Right hindlimb (tissue), 1 donor: ENCODE measurements at places on chromosomes 7 and 10.

GRCh38 chr10:131921184-131921583 lies 20.4 kb downstream of the PPP2R2D start:
- DNase-seq, result no peak

DNA sequence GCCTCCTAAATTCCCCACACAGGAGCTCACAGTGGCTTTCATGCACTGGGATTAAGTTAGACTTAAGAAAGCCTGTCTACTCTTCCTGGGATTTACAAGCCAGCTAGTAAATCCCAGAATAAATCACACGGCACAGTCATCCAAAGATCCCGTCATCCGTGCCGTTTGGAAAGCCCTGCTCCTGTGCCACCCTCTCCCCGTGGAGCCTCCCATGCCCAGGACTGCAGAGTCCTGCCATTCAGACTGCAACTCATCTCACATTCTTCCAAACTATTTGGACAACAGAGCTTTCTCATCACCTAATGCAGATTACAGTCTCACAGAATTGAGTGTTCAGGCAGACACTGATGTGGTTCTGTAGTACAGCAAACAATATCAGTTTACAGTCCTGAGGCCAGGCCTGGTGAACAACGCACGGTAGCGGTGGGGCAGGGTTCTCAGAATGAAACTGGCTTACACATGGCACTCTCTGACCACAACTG lies 166.5 kb downstream of the EGFR start:
- DNase-seq, result no peak

DNA sequence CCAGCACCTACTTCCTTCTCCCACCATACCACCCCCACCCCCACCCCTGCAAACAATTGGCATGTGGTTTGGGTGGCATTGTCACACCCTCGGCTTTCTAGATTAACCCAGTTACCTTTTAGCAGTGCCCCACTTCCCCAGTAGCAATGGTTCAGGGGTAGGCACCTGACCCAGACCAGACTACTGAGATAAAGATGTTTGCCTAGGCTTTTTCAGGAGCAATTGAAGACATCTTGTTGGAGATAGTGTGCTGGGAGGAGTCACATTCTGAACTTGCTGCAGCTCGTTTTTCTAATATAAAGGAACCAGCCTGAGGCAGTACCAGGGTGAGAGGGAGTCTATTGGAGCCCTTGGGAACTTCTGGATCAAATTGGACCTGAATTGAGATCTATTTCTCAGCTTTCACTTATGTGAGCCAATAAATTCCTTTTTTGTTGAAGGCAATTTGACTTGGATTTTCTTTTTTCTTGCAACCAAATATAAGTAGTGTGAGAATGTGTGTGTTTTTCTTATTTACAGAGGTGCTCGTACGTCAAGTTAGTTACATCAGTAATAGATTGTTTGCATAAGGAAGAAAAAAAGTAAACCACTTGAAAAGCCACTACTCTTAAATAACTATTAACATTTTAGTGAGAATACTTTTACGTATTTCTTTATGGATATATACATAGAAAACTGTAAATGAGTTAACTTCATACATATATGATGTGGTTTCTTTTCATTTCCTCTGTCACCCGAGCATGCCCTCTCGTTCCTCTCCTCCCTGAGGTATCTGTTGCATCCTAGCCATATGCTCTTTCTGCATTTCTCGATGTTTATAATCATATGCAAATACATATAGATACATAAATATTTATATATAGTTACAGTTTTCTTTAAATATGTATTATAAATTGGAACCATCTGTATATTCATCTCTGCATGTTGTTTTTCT lies 38.0 kb downstream of the RAB18 start:
- DNase-seq, result no peak

GRCh38 chr7:83524277-83525075 lies 124.5 kb downstream of the SEMA3E start:
- no peak for DNase-seq

DNA sequence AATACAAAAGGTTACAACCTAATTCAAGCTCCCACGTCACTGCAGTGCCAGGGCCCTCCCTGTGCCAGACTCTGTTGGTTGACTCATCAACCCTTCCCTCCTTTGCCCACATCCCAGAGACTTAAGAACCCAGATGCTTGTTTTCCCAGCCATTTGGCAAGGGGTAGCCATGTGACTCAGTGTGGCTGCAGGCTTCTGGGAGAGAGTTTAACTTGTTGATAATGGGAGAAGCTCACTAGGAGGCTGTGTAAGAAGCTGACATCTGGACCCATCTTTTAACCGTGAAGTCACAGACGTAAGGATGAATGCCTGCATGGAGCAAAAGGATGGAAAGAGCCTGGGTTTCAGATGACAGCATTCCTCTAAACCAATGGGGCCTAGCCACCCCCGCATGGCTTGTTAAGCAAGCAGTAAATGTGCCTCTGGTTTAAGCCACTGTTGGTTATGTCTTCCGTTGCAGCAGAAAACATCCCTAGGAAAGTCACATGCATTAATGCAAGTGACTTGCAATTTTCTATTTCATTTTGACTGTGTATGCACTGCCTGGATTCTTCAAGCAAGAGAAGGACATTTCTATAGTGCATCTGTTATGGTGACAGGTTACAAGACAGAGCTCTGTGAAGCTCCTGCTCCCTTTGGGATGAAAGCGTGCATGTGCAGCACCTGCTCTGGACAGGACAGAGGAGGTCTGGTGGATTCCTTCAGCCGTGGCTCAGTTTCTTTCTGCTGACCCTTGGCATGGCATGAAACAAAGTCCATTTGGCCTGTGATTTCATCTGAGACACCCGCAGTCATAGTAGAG lies 57.5 kb upstream of the CREB5 start:
- no peak for DNase-seq

DNA sequence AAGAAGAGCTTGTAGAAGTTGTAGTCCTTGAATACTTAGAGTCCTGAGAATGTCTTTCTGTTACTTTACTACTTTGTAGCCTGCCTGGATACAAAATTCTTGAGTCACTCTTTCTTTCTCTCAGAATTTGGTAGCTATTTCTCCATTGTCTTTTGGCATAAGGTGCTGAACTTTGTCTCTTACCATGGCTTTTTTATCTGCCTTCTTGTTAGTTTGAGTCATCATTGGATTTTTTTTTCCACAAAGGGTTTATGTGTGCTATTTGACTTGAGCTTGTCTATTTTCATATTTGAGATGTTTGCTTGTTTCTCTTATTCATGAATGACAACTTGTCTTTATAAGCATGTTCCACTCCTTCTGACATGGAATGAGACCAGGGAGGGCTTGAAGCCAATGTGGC lies 74.5 kb upstream of the EXOC6 start:
- no peak for DNase-seq

- no peak for DNase-seq
These were observed 43.8 kb upstream of the RPA3 start for GRCh38 chr7:7761974-7762779.

GRCh38 chr10:70403483-70404035 lies 386 bp upstream of the EIF4EBP2 start:
- no peak for DNase-seq

DNA sequence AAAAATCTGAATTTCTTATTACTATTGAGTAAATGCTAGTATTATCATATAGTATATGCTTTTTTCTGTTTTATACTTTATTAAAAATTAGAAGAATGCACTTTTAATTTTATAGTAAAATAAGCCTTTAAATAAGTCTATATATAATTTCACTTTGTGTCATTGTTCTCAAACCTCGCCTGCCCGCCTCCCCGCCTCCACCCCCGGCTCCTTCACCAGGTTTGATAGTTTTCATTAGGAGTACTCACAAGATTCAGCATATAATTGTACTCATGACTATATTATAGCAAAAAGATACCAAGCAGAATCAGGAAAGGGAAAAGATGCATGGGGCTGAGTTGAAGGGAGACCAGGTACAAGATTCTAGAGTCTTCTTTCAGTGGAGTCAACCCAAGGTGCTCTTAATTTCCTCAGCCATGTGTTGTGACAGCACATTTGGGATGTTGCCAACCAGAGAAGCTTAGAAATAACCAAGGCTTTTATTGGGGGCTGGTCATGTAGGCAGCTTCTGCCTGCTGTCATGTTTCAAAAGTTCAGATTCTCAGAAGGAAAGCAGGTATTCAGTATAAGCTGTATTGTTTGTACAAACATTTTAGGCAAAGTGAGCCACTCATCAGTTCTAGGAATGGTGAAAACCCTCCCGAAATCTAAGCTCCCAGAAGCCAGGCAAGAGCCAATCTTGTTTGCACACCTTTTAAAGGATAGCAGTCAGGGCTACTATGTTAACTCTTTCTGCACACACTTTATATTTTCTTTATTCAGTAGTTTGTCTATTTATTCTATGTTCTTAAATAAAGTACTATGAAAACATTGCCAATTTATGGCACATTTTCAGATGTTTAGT lies 12.3 kb downstream of the NHLRC2 start:
- DNase-seq, result no peak

- no peak for DNase-seq
These were observed 27.6 kb downstream of the ANKRD7 start for GRCh38 chr7:118252087-118252486.

GRCh38 chr7:71005109-71005508 lies 126.8 kb upstream of the GALNT17 start:
- DNase-seq, result no peak

- peak; percentile 8 for DNase-seq
These were observed 14.0 kb downstream of the RASGEF1A start for GRCh38 chr10:43252783-43253341.

- no peak for DNase-seq
These were observed 10.0 kb upstream of the EMX2 start for GRCh38 chr10:117532451-117533107.

GRCh38 chr10:70381471-70382421 lies 679 bp downstream of the LRRC20 start:
- peak; percentile 68 for DNase-seq
